A673 (cell line): ENCODE measurements at places on chromosomes 12 and 14. TPM values are rescaled to one million over a fixed set of nuclear protein-coding genes. Genes with fewer than 3 reads are reported as not detected.

DPY19L2 gene
- 4.2 and 7.5 TPM in 2 replicates for total RNA-seq

SAMD4A gene
- total RNA-seq = 19.8 and 26.5 TPM in 2 replicates

DNA sequence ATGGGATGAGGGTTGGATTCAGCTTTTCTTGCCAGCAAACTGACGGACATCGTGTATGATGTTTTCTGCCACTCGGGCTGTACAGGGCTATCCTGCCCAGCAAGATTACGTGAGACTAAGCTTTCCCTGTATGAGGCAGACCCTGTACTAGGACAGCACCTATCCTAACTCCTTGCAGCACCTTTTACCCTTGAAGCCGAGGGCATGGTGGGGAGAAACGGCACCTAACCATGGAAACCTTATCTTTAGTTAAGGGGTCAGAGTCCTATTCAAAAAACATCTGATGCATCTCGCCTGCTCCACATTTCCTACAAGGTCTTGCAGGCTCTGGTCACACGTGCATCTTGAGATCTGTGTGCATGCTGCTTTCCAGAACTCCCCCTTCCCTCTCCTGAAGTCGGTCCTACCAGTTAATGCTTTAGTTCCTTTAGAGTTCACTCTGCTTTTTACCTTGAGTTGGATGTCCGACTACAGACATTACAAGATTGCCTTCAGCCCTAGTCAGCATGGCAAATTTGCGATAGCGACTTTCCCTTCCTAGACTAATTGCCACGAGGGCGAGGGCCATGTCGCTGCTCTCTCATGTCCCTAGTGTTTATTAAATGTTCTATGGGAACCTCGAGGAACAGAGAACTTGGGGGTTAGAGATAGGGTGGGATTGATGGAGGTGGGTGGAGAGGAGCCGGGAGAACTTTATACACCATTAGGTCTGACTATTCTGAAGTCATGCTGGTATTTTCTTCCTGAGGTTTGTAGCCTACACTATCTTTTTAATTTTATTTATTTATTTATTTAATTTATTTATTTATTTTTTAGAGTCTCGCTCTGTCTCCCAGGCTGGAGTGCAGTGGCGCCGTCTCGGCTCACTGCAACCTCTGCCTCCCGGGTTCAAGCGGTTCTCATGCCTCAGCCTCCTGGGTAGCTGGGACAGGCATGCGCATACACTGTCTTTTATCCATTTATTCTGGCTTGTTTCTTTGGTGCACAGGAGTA is 6.6 kb downstream of the RAN start:
- peaks cover 44% of the 10 kb centered on the region for H3K36me3 ChIP-seq
- no peaks in the 10 kb centered on the region for H3K27me3 ChIP-seq
- peaks cover 7% of the 10 kb centered on the region for H3K4me1 ChIP-seq
- no peak overlapping the region for H3K27ac ChIP-seq
- DNase-seq = no peak

GRCh38 chr12:53300187-53300586 is 692 bp downstream of the MYG1 start:
- peak overlapping the region; percentile 73 for H3K4me3 ChIP-seq
- no peak for DNase-seq
- H3K4me1 ChIP-seq = peaks cover 9% of the 10 kb centered on the region
- peak overlapping the region; percentile 78 for H3K27ac ChIP-seq
- peaks cover 35% of the 10 kb centered on the region for H3K36me3 ChIP-seq

DNA sequence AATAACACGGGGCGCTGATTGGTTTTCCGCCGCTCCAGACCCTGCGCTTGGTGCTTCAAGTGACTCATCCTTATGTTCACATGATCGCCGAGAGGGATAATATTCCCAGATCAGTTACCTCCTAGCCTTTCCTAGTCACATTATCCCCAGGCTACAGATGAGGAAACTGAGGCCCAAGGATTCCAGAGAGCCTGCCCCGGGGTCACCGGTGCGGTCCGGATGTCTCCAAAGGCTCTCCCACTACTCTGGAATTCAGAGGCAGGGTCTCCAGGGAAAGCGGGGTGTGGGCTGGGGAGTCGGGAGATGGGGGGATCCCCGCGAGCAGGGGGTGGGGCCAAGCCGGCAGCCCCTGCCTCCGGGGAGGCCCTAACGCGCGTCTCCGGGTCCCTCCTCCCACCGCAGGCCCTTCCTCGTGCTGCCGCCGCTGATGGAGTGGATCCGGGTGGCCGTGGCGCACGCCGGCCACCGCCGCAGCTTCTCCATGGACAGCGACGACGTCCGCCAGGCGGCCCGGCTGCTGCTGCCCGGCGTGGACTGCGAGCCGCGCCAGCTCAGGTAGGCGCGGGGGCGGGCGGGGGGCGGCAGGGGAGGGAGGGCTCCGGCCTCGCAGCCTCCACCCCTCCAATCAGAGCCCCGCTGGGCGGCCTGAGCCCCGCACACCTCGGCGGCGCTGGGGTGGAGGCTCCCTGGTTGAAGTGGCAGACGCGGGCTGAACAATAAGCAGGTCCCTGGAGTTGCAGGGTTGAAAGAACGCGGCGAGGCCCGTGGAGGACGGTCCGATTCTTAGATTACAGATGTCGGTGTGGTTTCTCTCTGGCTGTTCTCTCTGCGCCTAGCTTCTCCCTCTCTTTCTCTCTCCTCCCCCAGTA is 104.6 kb upstream of the PWP1 start:
- H3K4me1 ChIP-seq = no peaks in the 10 kb centered on the region
- no peak overlapping the region for H3K27ac ChIP-seq
- DNase-seq = no peak
- no peaks in the 10 kb centered on the region for H3K27me3 ChIP-seq
- no peaks in the 10 kb centered on the region for H3K36me3 ChIP-seq

DNA sequence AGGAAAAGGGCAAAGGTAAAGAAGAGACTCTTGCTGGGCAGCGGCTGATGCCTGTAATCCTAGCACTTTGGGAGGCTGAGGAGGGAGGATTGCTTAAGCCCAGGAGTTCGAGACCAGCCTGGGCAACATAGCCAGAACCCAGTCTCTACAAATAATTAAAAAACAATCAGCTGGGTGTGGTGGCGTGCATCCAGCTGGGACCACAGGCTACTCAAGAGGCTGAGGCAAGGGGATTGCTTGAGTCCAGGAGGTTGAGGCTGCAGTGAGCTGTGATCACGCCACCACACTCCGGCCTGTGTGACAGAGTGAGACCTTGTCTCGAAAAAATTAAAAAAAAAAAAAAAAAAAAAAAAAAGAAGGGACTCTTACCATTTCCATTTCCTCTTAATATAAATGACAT is 100.4 kb upstream of the USP44 start:
- no peak overlapping the region for H3K27ac ChIP-seq
- no peaks in the 10 kb centered on the region for H3K27me3 ChIP-seq
- DNase-seq = no peak
- no peak overlapping the region for H3K4me3 ChIP-seq
